CD4-positive, alpha-beta T cell (primary cell): ENCODE measurements at places on chromosomes 6 and 20.

DNA sequence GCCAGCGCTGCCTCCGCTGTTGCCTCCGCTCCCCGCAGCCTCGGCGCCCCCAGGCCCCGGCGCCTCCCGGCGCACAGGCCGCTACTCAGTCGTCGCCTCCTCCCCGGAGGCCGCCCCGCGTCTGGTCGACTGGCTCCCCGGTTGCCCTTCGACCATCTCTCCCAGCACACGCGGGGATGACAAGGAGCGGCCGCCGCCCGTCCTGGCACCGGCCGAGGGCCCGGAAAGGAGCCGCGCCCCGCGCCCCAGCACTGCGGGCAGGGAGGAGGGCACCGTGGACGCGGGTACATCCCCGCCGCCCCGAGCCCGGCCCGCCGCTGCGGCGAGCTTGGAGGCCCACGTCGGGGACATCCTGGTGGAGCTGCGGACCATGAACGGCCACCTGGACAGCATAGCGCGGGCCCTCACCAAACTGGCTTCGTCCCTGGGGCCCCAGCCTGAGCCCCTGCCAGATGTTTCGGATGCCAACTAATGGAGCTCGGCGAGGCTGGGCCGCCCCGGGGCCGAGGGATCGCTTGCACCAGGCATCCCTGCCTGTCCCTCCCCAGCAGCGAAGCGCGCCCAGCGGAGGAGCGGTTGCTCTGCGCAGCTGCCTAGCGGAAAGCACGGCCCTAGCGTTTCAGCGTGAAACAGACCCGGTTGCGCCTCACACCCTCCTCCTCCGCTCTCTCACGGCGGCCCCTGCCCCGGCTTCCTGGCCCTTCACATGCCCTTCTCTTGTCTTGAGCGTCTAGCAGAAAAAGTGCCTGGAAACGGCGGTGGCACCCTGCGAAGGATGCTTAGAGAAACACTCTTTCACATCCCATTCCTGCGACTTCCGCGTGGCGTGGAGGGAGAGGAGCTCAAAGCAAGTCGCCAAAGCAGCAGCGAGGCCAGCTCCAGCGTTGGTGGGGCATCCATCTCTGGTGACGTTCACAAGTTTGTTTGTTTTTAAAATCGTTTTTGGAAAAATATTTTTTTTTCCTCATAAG lies 285.8 kb upstream of the SUPT3H start:
- DNase-seq, result peak; percentile 53

DNA sequence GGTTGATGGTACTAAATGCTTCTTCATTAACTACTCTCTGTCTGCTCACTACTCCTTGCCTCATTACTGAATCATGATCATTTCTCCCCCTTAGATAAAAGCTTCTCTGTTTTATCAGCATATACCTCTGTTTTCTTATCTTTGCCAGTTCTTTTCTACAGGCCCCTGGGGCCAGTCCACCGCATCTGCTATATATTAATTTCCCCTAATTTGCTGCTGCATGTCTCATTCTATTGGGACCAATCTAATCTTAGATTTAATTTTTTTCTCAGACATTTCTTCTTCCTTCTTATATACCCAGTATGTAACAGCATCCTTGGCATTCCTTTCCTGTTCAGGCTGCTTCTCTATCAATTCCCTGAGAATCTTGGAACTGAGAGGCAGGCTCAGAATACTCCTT lies 51.2 kb downstream of the GRIK2 start:
- no peak for DNase-seq

GRCh38 chr20:57594092-57594951 lies 25.9 kb downstream of the ZBP1 start:
- peak; percentile 38 for DNase-seq

DNA sequence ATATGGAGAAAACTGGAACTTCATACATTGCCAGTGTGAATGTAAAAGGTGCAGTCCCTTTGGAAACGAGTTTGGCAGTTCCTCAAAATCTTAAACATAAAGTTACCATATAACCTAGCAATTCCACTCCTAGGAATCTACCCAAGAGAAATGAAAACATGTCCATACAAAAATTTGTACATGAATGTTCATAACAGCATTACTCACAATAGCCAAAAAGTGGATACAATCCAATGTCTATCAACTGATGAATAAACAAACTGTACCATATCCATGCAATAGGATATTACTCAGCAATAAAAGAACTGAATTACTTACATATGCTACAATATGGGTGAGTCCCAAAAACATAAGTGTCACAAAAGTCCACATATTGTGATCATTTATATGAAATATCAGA lies 48.7 kb upstream of the ERVFRD-1 start:
- DNase-seq, result no peak

DNA sequence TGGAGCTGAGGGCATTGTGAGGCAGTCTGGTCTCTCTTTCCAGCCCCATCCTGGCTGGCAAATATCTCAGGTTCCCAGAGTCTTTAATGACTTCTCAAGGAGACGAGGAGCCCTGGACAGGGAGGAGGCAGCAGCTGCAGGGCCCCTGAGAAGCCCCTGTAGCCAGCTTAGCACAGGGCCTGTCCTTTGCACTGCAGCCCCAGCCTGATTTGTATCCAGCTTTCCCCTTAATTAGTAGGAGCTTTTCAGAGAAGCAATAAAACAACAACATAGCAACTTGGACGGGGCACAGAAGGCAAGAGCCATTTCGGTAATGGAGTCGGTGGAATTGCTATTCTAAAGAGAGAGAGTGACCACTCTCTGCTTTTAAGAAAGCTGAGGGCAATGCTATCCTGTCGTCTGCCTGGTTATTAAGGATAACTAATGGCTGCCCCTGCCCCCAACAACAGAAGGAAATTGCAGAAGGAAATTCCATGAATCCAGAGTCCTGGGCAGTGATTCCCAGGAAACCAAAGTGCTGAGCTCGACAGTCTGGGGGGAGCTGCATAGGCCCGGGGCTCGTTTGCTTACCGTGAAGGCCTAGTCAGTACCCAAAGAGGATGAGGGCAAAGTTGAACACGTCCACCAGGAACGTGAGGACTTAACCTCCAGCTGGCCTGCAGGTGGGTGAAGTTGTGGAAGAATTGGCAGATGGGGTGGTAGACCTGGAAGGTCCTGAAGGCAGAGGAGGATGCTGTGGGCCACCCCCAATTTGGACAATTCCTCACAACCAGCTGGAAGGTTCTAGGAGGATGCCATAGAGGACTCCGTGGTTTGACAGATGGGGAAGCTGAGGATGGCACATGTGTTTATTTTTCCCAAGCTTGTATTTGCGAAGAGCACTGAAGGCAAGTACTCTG lies 50.3 kb downstream of the NPEPL1 start:
- no peak for DNase-seq

DNA sequence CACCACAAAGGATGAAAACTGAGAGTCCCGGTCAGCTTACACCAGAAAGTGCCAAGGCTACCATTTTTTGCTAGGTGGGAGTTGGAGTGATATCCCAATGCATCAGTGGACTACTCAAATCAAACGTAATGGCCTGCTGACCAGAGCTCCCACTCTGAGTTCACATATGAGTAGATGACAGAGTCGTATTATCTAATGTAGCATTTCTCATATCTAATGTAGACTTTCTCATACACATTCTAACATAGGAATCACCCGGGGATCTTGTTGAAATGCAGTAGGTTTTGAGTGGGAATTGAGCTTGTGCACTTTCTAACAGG lies 38.4 kb upstream of the FUCA2 start:
- no peak for DNase-seq

DNA sequence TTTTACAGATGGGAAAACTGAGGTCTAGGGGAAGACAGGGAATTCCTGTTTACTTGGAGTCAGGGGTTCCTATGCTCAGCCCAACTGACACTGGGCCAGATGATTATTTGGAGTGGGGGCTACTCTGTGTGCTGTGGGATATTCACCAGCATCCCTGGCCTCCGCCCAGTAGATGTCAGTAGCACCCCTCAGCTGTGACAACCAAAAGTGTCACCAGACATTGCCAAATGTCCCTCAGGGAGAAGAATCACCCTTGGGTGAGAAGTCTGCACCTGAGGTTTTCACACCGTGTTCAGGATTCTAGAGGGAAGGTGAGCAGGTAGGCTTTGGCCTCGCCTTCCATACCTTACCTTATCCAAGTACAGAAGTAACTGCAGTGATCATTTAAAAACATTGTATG lies 27.6 kb downstream of the CDH26 start:
- no peak for DNase-seq

- DNase-seq, result no peak
Observed at GRCh38 chr6:89777455-89777854, 42.1 kb downstream of the MDN1 start.

GRCh38 chr6:1385129-1386037 lies 4.0 kb upstream of the FOXF2 start:
- DNase-seq, result no peak

DNA sequence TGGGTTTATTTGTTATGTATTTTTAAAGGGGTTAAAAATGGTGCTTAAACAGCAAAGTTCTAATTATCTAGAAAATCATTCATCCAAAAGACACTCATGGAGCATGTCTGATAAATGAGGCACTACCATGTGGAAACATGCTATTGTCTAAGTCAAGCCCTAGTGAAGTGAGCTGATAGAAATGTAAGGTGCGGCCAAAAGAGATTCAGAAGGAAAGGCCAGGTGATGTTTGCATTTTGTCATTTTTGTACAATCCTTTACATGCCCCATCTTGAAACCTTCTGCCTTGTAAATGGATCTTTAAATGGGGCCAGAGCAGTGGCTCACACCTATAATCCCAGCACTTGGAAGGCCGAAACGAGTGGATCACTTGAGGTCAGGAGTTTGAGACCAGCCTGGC lies 77.3 kb downstream of the PLCG1 start:
- DNase-seq, result no peak

DNA sequence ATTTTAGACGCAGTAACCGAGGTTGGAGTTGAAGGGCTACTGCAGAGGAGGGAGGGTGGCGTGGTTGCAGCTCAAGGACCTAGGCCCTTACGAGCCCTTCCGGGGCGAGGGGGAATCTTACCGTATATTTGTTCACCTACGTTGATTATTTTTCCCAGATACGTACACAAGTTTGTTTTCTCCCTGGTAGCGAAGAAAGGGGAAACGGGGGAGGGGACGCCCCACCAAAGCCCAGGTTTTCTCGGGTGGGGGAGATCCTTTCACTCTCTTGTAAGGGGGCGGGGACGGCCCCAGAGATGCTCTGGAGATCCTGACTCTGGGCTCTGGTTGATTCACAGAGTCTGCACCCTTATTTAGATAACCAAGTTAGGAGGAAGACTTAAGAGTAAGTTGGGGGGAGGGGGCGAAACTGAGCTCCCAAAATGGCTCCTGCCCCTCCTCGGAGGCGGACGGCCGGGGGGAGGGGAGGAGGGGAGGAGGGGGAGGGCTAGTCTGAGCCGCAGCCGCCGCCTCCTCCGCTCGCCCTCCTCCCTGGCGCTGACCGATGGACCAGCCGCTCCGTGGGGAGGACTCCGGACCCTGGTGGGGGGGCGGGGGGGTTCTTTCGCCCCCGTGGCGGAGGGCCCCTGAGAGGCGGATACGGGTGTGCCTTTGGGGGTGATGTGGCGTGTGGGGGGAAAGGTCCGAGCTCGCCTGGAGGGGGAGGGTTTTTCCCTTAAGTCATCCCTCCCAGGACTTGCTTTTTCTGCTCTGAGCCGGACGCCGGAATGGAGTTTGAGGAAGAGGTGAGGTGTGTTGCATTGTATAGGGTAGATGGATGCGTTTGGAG lies 2.2 kb downstream of the BRD2 start:
- peak; percentile 68 for DNase-seq

DNA sequence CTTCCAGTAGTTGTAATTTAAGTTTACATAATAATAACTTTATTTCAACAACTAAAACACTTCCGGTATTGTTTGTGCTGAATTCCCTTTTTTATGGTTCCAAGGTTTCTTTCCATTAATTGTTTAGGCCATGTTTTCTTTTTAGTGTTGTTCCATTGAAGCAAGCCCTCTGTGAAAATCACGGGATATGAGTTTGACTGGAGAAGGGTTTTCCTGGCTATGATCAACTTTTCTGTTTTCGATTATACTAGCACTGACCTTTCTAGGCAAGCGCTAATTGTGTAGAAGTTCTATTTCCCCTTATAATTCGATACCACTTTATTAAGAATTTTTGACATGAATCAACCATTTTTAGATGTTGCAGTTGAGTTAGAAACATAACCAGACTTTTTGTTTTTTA lies 2.4 kb downstream of the LAMA2 start:
- no peak for DNase-seq

DNA sequence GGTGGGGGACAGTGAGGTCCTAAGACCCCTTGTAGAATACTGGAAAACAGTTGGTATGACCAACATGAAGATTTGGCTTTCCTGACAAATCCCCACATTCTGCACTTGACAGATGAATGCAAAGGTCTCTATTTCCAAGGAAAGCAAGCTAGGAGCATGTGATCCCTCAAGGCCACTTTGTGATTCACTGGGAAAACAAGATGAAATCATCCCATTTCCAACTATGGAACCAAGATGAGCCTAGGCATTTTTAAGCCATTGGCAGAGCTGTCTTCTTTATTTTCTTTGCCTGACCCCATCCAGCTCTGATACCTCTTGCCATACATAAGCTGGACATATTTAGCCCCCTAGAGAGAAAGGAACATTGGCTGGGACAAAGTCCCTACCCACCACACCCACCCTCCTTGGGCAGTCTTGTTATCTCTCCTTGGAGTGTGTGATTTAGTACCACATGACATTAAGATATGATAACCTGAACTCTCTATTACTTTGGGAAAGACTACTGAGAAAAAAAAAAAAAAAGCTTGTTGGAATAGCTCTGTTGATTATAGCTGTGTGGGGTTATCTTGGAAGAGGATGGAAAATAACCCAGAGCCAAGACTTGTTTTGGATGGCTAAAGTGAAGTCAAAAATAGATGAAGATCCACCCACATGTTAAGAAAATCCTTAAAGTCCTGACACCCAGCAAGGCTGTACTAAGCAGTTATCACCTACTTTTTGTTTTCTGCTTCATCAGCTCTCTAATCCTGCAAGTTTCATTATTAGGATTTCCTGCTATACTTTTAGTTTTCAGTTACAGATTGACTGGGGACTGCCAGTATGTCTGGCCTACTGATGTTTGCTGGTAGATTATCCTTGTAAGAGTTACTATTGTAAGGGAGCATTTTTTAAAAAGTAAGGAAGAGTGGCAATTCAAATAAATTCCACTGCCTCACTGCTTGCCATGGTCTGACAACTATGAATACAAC lies 90.1 kb upstream of the PREP start:
- no peak for DNase-seq

DNA sequence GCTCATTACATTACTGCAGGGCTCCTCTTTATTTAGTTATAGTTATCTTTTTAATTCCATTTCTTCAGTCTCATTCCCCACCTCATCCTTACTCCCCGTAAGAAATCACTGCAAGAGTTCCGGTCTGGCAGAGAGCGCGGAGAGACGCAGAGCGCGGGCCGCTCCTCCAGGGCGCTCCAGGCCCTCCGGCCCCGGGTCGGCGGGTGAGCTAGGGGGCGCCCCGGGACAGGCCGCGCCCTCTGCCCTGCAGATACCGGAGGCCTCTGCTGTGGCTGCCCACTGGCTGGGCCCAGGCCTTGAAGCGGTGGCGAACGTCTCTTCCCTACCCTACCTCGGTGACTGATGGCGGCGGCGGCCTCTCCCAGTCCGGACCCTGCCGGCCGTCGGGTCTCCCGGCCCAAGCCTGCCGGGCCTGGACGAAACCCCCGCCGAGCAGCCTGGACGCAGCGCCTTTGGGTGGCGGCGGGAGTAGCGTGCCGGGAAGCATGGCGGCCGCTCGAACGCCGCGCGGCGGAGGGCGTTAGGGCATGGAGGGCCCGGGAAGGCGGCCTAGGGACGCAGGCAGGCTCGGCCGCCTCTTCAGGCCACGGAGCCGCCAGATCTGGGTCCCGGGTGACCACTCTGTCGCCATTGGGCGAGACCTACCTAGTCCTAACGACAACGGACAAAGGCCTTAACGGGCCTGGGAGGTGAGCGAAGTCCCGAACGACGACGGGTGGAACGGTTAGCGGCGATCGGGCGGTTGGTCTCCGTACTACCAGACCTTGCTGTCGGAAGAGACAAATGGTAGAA lies 16.4 kb upstream of the HMGN4 start:
- peak; percentile 29 for DNase-seq
